ENCODE measurements at places on chromosomes 7 and 10.

GRCh38 chr7:98613601-98614425, 3.3 kb upstream of the NPTX2 start:
- peak; percentile 68 for DNase-seq

DNA sequence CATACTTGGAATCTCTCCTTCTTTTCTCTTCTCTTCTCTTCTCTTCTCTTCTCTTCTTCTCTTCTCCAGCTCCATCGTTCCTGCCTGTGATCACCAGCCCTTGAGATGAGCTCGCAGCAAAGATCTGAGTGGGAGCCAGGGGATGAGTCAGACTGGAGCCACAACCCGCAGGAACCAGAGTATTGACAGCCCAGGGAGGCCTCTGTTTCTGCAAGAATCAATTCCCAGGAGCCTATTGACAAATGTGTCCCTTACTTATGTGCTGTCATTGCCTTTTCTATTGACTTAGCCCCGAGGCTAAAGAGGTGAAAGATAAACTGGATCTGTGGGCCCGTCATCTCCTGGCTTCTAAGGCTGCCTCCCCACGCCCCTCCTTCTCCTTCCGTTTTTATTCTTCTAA, 13.1 kb upstream of the HABP2 start:
- peak; percentile 40 for DNase-seq

DNA sequence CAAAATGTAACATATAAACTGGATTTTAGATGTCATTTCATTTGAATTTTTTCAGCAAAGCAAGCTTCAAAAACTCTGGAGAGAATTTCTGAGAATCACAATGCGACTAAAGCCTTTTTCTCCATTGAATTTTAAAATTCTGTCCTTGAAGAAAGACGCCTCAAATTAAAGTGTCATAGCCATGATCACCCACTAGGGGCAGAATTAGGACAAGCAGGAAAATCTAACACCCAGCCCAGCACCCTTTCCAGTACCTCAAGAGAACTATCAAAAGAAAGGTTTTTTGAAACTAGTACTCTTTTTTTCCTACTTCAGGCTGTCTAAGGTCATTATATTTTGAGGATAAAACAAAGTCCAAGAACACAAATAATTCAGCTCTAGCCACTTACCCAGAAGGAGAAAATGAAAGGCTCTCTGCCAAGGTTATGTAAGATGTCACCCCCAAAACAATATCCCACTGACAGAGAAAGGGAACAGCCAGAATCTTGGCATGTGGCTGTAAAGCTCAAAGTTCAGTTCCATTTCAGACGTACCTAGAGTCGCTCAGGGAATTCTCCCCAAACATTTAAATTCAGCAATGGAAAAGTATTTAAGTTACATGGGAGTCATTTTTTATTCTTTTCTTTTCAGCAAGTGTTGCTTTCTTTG, 299.4 kb downstream of the SNX13 start:
- peak; percentile 51 for DNase-seq

GRCh38 chr10:61836888-61837754, 64.4 kb upstream of the ARID5B start:
- DNase-seq = peak; percentile 63

- no peak for DNase-seq
These were observed 120.9 kb upstream of the DIP2C start for GRCh38 chr10:810351-810846.

DNA sequence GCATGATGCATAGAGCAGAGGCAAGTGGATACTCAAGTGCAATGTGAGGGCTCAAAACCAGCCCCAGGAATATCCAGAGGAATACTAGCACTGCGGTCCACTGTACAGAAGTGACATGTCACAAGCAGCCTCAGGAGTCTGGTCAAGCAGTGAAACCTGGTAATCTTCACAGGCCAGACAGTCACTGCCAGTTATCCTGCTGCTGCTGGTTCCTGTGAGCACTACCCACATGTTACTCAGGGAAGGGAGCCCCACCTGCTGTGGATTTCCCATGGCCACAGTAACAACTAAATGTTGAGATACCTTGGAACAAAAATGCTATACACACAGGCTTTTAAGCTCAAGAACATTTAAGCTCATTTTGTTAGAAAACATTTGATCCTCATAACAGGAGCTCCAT, 103.0 kb downstream of the RNF133 start:
- no peak for DNase-seq

DNA sequence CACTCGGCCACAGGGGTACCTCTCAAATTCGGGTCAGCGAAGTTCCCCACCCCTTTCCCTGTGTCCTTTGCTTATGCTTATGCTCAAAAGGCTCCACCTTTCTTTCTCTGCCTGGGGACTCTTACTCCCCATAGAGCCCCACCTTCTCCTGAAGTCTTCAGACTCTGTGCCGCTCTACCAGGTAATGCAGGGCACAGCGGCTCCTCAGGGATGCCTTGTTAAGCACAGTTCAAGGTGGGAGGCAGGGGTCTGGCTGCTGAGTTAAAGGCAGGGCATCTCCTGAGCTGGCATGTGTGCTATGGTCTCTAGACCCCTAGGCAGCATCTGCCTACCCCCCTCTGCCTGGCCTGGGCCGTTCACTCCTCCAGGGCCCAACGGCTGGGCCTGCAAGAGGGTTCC, 3.0 kb upstream of the CXCL12 start:
- DNase-seq = no peak

DNA sequence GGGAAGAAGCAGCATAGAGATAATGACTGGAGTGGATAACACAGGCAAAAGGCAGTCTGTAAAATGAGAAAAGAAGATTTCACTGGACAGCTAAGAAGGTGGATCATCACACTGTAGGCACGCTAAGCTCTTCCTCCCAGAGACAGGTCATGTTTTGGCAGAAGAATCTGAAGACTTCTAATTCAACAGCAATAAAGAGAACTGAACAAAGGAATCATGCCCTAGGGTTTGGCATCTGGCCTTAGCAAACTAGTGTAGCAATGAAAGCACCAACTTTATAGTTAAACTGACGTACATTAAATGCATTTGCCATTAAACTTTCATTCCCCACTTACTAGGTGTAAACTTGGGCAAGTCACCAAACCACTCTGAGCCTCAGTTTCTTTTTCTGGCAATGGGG, 84.4 kb upstream of the SEM1 start:
- DNase-seq = no peak

- no peak for DNase-seq
These were observed 5.3 kb downstream of the DNAJB12 start for GRCh38 chr10:72349438-72349837.

DNA sequence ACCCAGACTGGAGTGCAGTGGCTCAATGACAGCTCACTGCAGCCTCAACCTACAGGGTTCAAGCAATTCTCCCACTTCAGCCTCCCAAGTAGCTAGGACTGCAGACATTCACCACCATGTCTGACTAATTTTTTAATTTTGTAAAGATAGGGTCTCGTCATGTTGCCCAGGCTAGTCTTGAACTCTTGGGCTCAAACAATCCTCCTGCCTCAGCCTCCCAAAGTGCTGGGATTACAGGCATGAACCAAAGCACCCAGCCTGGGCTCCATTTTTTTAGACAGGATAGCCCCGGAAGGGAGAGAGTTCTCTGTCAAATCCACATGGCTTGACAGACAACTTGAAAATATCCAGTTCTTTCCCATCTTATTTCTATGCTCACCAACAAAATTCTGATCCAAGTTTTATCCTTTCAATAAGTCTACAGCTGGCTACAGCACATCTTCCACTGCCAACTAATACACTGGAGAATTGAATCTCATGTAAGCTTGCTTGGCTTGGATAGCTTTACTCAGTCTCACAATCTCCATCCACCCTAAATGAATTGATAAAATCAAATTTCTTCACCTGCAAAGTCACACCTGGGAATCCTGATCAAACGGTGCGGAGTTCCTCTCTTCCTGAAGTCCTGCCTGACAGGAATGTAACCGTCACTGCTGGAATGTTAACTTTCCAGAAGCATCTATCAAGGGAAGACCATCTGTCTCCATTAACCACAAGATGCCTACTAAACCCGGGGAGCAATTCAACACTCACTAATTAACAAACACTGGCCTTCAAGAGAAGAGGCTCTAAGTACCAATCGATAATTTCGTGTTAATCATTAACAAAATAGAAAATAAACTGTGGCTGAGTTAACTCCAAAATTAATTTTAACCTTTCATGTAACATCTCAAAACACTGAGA, 239.7 kb upstream of the MKLN1 start:
- no peak for DNase-seq

- no peak for DNase-seq
These were observed 58.5 kb downstream of the PKD1L1 start for GRCh38 chr7:47889723-47890122.

DNA sequence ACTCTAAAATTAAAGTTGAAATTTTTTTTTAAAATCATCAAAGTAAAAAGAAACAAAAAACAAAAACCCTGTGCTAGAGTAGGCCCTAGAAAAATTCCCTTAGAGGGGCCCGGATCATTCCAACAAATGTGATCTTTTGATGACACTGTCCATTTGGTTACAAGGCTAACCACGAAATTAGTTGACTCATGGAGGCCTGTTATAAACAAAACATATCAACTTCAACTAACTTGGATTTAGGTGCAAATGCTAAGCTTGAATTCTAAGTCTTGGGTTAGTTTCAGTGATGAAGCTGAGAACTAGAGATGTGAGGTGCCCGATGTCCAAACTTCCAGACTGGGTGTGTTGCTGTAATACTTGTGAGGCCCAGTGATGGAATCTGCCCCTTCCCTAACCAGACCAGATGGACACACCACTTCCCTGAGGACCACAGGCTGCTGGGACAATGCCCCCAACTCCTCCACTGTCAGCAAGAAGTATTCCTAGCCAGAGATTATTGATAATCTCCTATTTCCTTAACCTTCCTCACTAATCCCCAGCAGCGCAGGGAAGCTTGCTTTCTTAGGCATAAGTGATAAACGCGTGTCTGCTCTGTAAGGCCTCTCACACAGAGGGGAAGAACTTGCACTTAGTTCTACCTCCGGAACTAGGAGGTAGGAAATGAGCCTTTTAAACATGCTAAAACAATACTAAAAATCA, 108.7 kb downstream of the RAPGEF5 start:
- no peak for DNase-seq

GRCh38 chr7:14197280-14197679, 207.8 kb upstream of the ETV1 start:
- DNase-seq = peak; percentile 78

DNA sequence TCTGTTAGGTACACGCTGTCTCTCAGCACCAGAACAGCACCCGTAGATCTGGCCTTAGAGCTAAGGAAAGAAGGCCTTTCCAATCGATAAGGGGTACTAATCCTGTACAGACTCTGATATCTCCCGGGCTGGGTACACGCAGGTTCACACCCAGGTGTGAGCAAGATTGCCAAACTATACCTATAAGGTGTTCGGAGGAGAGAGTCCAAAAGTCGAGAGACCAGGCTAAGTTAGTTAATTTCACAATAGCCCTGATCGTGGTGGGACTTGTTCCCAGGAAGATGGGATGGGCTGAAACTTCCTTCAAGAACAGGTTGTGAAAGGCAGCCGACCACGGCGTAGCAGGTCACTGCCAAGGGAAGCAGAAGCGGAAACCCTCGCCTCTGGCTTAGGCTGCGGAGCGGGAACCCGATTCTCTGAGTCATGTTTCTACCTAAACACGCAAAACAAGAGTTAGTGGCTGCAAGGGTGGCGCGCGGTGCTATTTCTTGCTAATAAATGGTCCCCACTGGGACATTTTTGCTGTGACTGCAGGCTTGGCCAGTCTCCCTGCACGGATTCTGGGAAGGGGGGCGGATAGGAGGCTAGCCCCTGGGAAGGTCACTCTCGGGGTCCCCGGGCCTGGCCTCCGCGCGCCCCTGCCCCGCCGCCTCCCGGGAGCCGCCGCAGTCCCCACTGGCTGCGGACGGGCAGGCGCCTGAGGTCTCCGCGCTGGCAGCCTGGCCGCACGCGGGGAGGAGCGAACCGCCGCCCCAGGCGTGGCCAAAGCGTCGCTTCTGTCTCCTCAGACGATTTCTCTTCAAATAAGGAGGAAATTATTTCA, 75.4 kb upstream of the PDSS1 start:
- no peak for DNase-seq

- no peak for DNase-seq
These were observed 1.3 kb downstream of the POR start for GRCh38 chr7:75916259-75916658.

DNA sequence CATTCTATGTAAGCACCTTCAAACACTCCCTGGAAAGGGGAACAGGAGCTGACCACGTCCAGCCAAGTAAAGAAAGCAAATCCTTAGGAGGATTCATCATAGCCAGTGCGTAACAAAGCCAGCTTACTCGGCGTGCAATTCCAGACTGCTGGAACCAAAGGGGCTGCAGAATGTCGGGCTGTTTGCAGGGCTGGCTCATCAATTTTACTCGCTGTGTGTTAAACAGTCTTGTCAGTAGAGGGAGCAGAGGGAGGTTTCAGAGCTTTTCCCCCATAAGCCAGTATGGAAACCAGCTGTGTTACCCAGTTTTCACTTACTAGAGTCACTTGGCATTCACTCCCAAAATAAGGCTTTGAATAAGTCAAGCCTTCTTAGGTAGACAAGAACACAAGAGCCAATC, 127.1 kb downstream of the KMT2E start:
- peak; percentile 70 for DNase-seq

DNA sequence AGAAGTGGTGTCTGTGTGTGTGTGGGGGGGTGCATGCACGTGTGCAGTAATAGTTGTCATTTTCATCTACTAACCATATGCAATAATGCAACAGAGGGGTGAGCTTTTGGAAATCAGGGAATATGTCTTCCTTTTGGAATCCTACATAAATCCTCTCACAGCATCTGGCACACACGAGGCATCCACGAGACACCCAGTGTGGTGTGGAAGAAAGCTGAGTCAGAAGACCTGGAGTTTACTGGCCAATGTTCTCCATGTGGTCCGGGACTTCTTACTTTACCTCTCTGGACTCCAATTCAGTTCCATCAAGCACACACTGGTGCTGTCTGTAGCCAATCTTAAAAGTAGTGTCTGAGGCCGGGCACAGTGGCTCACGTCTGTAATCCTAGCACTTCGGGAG, 43.1 kb upstream of the C10orf90 start:
- no peak for DNase-seq

DNA sequence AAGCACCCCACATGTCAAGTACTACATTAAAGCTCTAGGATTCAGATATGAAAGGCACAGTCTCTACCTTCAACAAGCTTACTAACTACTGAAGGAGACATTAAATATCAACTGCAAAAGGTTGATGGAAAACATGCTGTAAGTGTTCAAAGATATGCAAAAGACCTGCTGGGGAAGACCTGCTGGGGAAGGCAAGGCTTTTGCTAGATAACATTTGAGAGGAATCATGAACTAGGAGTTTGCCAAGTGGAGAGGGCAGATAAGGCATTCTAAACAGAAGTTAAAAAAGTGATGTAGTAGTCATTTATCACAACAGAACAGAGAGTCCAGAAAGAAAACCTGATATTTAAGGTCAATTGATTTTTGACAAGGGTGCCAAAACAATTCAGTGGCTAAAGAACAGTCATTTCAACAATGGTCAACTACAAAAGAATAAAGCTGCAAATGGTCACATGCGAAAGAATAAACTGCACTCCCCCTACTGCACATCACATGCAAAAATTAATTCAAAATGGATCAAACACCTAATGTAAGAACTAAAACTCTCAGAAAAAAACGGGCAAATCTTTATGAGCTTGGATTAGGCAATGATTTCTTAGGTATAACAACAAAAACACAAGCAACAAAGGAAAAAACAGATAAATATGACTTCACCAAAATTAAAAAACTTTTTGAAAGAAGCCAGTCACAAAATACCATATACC, 23.0 kb upstream of the MSS51 start:
- DNase-seq = no peak

- DNase-seq = no peak
These were observed 472.0 kb upstream of the KLF6 start for GRCh38 chr10:4256971-4257370.

Measured in foreskin fibroblast (primary cell).